ENCODE measurements at places on chromosomes 3 and 15.
A peak's percentile ranks its signal among the peaks of the same experiment; 100 is the strongest.

- no peak for DNase-seq
Measured at GRCh38 chr15:64895285-64896065, 16.2 kb upstream of the ANKDD1A start.

DNA sequence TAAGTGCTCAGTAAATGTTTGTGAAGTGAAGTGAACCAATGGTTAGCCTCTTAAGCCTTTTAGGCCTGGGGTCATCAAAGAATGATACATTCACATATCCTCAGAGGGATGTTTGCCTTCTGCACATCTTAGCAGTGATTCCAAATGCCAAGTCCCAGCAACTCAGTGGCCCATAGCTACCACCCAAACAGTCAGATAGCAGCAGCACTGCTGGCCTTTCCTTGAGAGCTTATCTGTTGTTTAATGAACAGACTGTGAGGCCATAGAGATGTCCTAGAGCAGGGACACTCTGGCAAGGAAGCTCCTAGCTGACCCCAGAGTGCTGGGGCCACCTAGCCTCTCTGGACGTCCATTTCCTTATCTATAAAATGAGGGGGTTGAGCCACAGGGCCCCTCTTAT lies 86.8 kb downstream of the CYP19A1 start:
- no peak for DNase-seq

- DNase-seq = no peak
Measured at GRCh38 chr15:75158402-75158801, 43.3 kb upstream of the C15orf39 start.

GRCh38 chr3:9291821-9292410 lies 42.5 kb upstream of the SRGAP3 start:
- DNase-seq = no peak

DNA sequence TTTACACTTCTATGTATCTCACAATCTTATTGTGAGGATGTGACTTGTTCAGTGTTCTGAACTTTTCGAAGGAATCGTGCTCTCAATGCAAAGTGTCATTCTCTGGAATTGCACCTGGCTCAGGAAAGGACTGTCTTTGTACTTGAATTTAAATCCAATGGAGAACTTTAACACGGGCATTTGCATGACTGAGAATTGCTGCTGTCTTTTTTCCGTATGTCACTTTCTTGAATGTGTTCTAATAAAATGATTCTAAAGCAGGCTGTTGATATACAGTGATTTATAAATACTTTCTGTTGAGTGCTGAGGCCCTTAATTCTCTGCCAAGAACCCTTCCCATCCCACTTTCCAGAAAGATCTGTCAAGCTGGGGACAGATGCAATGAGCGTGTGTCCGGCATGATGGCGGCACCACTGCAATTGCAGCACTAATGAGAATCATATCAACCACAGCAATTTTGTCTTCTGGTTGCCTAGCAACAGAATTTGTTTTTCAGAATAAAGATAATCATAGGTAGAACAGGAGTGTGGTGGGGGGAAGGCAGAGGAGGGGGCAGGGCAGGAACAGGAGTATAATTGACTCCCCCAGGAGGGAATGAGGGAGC lies 210.6 kb upstream of the UMPS start:
- no peak for DNase-seq

DNA sequence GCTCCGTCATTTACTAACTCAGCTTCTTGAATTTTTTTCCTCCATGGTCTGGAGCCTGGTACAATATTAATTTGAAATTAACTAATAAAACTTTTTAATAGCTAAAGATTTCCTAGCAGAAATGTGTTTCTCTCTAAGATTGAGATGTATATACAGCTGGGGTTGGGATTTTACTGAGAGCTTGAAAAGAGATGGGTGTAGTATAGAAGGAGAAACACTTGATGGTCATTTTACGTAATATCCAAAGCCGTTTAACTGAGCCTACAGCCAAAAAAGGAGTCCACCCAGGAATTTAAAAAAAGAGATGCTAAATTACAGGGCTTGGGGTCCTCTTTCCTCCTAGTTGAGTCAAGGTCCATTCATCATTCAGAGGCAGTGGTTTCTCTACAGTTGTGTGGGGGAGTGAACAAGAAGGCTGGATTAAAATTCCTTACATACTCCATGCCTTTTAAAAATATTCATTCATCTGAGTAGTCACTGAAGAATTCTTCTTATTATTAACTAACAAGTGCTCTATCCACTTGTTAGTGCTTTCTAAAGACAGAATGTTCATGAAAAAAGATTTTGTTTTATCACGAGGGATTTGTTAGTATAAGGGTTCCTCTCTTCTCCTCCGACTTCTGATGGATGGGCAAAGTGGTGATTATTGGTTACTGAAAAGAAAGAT lies 255.3 kb upstream of the IL12A start:
- no peak for DNase-seq

GRCh38 chr15:68427366-68427765 lies 4.6 kb downstream of the ITGA11 start:
- DNase-seq = no peak

- DNase-seq = no peak
Measured at GRCh38 chr3:150666167-150666566, 37.6 kb downstream of the ERICH6 start.

- no peak for DNase-seq
Measured at GRCh38 chr15:39242345-39242744, 338.5 kb upstream of the THBS1 start.

DNA sequence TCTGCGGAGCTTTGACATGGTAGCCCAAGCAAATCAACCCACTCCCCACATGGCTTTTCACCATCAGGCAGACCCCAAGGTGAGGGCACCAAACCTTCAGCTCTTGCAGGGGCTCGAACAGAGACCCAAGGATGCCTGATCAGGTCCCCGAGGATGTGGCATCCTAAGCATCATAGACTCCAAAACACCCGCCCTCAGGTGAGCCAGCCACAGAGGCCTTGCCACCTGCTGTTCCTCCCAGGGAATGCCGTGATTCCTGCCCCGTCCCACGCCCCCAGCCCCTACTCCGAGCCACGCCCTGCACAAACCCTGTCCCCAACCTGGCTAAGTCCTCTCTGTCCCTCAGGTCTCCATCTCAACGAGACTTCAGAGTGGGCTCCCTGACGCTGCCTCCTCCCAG lies 34.7 kb upstream of the SLC41A3 start:
- DNase-seq = no peak

- no peak for DNase-seq
Measured at GRCh38 chr3:57569859-57570450, 13.9 kb downstream of the PDE12 start.

- DNase-seq = no peak
Measured at GRCh38 chr15:48584090-48584811, 61.3 kb downstream of the FBN1 start.

- DNase-seq = no peak
Measured at GRCh38 chr3:147652651-147653366, 243.6 kb downstream of the ZIC1 start.

DNA sequence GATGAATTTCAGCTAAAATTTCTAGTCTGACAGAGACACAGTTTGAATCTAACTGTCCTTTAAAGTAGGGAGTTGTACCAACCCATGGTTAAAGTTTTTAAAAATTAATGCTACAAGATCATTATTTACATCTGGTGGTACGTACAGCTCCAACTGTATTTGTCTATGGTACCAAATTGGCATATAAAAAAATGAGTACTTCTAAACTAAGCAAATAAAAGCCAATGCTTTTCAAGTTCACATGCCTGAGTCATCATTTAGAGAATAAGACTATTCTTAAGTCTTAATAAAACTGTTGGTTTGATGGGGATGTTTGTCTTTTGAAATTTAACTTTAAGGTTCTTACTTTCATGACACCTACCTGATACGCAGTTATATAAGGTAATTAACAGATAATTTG lies 21.0 kb upstream of the IFT57 start:
- DNase-seq = no peak

DNA sequence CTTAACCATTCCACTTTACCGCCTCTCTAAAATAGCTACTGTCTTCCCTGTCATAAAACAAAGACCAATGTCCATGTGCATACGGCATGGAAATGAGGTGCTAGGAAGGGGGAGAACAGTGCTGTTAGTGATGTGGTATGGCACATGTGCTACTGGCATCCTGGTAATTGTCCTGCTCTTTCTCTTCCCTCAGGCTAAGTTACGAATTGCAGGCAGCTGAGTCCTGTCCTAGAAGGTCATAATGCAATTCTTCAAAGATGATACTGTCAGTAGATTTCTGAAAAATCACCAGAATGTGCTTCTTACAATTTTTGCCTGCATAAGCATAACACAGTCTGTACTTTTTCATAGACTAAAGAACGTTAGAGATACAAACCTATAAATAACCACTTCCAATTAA lies 216.8 kb downstream of the RSL24D1 start:
- no peak for DNase-seq

DNA sequence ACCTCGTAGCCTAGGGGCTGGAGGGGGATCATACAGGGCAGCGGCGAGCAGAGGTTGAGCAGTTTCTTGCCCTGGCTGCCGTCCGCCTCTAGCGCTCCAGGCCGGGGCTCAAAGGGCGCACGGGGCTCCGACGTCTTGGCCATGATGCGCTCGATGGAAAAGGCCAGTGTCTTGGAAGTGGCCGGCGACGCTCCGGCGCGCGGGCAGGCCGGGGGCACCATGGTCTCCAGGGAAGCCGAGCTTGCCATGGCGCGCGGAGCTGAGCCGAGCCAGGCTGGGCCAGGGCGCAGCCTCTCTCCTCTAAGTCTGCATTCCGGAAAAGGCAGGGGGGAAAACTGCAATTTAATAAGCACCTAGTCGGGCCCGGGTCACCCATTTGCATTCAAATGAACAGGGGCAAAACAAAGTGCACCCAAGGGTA lies 719 bp downstream of the FEZF2 start:
- DNase-seq = no peak

DNA sequence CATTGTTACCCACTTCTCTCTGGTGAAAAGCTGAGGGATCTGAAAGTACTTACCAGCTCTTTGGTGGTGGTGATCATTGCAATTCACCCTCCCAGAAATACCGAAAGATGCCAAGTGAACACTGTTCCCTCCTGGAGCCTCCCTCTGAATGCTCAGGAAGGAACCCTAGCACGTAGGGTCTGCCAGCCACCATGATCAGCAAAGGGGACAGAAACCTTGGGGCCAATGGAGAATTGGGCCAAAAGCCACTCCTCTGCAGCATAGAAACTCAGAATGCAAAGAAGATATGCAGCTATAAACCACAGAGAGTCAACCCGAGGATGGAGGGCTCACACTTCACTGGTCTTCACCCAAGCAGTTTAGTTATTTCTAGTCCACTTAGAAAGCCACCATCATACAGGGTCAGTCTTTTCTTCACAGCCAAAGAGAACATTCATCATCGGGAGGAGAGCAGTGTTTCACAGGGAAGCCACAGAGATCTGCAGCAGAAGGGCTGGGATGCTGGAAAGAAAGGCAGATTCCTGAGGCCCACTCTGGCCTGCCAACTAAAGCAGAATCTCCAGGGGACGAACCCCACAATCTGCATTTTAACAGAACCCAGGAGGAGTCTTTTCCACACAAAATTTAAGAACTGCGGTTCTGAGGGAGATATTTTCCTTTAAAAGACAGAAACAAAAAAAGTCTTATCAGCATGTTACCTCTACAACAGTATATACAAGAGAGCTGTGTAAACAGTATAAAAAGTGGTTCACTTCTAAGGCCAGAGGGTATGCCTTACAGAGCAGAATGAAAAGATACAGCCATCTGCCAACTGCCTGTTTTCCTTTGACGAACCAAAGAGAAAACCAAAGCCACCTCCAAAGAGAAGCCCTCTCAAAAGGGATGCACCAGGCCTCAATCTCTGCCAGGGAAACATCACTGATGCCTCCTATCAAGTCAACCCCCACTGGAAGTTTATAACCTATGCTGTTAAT lies 11.3 kb downstream of the TBC1D2B start:
- DNase-seq = no peak

- no peak for DNase-seq
Measured at GRCh38 chr3:106820726-106821362, 556.4 kb upstream of the CCDC54 start.

- DNase-seq = peak; percentile 53
Measured at GRCh38 chr3:141000027-141000663, 51.0 kb upstream of the SPSB4 start.

GRCh38 chr3:39460677-39461076 lies 6.8 kb upstream of the MOBP start:
- DNase-seq = no peak

DNA sequence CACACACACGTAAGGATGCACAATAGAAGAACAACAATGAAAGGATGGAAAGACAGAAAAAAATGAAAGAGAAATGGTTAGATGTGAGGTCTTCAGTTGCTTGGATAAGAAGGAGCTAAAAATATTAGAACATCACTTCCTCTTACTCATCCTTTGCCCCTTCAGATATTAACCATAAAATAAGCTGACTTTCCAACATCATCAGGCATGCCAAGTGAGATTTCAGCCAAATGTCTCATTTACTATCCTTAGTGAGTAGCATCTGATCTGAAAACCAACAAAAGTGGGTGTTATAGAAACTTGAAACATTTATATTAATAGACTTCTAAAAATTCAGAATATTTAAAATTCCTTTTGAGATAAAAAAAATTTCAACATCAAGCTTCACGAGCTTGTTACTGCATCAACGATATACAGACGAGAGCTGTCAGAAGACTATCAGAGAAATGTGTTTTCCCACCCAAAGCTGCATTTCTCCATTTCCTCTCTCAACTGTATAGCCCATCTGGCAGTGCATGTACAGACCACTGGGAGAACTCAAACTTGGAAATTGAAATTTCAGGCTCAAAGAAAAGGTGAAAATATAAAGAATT lies 25.4 kb upstream of the LSAMP start:
- DNase-seq = no peak

DNA sequence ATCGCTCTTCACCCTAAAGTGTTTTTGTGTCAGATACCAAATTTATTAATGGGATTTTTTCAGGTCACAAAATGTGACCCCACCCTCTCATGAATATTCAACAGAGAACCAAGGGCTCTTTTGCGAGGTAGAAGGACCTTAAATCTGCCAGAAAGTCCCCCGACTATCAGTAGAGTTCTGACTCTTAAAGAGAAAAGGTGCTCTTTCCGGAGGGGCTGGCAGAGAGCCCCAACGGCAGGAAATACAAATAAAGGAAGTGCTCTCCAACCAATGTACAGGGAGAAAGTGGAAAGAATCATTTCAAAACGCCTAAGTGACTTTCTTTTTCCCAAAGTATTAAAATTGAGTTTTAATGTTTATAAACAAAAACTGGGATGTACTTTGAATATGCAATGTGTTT lies 517.2 kb downstream of the FOXP1 start:
- DNase-seq = no peak

DNA sequence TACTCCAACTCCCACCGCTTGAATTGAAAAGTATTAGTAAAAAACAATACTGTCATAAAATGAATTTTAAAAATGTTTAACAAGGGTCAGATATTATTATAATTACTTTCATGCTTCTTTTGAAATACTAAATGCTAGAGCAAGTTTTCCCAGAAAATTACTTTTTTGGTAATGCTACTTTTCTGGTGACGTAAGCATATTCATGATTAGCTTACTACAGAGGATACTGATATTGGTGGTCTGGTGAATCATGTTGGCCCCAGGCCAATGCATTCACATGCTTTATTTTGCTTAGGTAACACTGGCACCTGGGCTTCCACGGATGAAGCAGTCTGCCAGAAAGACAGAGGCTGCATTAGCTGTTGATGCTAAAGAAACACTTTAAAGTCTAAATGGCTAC lies 12.4 kb downstream of the SPATA16 start:
- no peak for DNase-seq

- DNase-seq = no peak
Measured at GRCh38 chr3:125375950-125376679, 990 bp upstream of the ZNF148 start.

- DNase-seq = no peak
Measured at GRCh38 chr3:42191443-42191747, 74.6 kb downstream of the CCK start.

Measured in NCI-H774 (cell line).